ENCODE measurements at places on chromosomes 7 and 10.
A peak's percentile ranks its signal among the peaks of the same experiment; 100 is the strongest.

GRCh38 chr7:143504937-143505297 lies 27.2 kb downstream of the TAS2R41 start:
- peak; percentile 40 for DNase-seq

DNA sequence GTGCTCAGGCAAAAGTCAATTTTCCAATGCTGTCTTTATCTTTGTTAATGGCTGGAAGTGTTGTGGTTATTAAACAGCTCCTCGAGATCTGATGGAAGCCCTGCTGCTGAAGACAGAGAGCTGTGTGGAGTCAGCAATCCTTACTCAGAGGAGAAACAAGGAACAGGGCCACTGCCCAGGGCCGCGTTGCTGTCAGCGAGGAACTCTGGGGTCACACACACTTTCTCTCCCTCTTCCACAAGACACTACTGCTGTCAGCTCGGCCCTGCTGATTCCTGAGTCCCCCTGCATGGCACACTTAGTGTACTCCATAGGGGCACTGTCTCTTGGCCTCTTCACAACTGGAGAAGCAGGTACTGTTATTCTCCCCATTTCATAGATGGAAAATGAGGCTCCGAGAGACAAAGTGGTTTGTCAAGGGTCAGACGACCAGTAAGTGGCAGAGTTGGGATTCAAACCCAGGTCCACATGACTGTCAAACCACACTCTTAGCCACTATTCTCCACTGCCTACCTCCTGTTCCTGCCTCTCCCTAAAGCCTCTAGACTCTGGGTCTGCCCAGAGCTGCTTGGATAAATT lies 29.3 kb upstream of the PDCD4 start:
- no peak for DNase-seq

GRCh38 chr10:623014-623413 lies 66.5 kb downstream of the DIP2C start:
- DNase-seq: no peak

GRCh38 chr10:71236286-71236685 lies 23.9 kb downstream of the UNC5B start:
- no peak for DNase-seq

- no peak for DNase-seq
Observed at GRCh38 chr7:132300599-132301277, 275.5 kb downstream of the PLXNA4 start.

GRCh38 chr7:1586827-1587705 lies 17.2 kb upstream of the PSMG3 start:
- no peak for DNase-seq
